Stimulated activated CD8-positive, alpha-beta memory T cell treated with anti-CD3 and anti-CD28 coated beads, Interleukin-15, amount 100 ng/mL, for 48 hours (primary cell): ENCODE measurements at places on chromosomes 1 and 21.

DNA sequence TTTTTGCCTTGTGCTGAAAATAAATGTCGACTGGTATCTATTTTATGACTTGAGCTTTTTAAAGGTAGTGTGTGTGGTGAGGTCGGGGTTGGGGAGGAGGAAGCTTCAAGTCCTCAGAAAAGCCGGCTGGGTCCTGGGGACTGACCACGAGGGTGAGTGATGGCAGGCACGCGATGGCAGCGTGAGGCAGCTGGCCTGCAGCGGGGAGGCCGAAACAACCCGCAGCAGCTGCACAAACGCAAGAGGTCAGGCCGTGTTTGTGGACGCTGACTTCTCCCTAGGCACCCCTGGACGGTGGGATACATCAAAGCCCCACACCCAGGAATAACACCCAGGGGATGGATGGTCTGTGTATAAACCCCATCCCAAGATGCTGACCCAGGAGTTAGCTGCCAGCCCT, 51.4 kb downstream of the ZBTB18 start:
- DNase-seq: no peak

DNA sequence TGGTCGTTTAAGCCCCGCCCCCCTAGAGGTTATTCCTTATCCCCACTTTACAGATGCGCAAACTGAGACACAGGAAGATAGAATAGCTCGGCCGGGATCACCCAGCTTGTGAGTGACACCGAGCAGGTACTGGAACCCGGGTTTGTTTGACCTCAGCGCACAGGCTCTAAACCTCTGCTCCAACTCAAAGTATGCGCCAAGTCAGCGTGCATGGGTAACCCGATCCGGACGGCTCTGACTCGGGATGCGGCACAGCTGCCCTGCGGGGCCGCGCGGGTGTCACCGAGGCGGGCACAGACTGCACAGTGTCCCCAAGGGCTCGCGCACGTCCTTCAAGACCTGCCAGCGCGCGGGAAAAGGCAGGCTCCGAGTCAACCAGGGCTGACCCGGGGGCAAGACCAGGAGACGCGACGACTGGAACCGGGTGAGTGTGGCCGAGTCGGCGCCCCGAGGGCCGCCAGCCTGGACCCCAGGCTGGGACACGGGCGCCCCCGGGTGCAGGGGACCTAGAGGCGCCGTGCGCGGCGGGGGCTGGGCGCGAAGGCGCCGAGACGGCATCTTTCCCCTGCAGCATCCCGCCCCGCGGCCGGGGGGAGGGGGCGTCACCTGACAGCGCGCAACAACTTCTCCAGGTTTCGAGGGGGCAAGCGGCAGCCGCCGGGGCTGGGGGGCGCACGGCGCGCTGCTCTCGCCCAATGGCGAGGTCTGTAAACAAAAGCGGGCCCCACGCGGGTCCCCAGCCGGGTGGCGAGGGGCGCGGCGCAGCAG, 101.9 kb upstream of the SOD1 start:
- no peak for DNase-seq

DNA sequence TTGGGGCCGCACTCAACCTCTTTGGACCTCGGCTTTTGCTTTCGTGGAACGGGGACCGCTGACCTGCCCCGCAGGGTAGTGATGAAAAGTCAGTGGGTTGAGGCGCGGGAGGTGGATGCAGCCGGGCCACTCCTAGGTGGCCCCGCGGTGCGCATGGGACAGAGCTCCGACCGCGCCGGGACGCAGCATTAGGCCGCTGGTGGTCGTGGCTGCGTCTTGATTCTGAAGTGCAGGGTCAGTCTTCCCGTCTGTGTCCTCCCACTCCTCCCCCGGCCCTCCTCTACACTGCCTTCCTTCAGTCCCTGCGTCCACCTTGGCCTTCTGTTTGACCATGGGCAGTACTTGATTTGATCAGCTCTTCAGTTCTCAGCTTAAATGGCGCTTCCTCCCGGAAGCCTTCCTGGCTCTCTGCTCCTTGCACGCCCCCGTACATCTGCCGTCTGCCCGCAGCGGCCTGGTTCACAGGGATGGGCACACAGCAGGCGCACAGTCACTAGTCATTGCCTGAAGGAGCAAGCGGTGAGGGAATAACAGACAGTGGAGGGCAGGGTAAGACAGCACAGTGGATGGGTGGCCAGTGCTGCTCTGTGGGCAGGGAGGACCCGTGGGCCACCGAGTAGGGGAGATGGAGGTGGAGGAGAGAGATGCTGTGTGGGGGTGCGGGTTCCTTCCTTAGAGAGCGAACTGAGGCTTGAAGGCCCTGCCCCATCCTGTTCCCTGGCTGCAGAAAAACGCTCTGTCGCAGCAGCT, 633 bp downstream of the THEMIS2 start:
- no peak for DNase-seq

DNA sequence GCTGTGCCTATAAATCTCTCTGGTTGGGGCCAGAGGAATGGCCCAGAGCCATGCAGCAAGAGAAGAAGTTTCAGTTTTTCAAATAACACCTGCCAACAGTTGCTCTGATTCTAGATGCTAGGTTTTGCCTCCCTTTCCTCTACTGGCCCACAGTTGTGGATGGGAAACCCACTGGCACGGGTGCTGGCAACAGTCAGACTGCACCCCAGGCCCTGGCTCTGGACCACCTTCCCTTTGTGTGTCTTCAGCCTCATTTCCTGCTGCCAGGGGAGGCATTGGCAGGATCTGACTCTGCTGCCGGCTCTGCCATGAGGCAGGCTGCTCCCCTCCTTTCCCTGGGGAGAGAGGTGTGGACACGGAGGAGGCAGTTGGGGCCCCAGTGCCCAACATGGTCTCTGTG, 142.0 kb downstream of the IGSF21 start:
- no peak for DNase-seq

- DNase-seq: no peak
Measured at GRCh38 chr1:213947200-213947801, 40.5 kb upstream of the PROX1 start.

DNA sequence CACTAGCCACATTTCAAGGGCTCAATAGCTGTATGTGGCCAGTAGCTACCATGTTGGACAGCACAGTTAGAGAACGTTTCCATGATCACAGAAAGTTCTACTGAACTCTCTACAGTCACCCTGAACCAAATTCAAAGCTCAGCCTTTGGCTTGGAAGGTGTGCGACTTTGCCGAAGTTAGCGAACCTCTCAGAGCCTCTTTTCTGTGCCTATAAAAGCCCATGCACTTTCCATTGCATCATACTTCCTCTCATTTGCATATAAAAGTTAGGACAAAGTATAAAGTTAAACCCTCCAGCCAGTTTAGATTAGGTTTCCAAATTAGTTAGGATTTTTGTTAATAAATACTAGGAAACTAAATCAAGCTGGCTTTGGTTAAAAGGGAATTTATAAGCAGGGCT, 4.7 kb upstream of the SLC1A7 start:
- DNase-seq: no peak
